ENCODE measurements at places on chromosomes 6 and 20. TPM values are rescaled to one million over a fixed set of nuclear protein-coding genes. Genes with fewer than 3 reads are reported as not detected.

Gene ZNF451
- polyA plus RNA-seq: 23.9 TPM

Gene MRPS18B
- 51.5 TPM for polyA plus RNA-seq

Gene KCNQ2
- polyA plus RNA-seq: 2.9 TPM

Gene PREX1
- polyA plus RNA-seq: 16.5 TPM

Gene HTR1E
- not detected for polyA plus RNA-seq

Gene MMP24
- polyA plus RNA-seq: 0.43 TPM

Gene BEND3
- 3.0 TPM for polyA plus RNA-seq

Gene LINC00237
- polyA plus RNA-seq: 0.38 TPM

Gene GNAS-AS1
- not detected for polyA plus RNA-seq

Gene NKAIN2
- polyA plus RNA-seq: 7.4 TPM

Gene OPRL1
- polyA plus RNA-seq: not detected

Gene EPM2A
- 15.8 TPM for polyA plus RNA-seq

Gene ZNF341
- polyA plus RNA-seq: 2.5 TPM

Gene CCHCR1
- 17.1 TPM for polyA plus RNA-seq

Gene SPEF1
- polyA plus RNA-seq: not detected

GRCh38 chr20:38152621-38153221 is 12.3 kb downstream of the TGM2 start:
- DNase-seq: no peak

GRCh38 chr6:69914015-69914485 is 47.7 kb downstream of the COL19A1 start:
- DNase-seq: peak; percentile 24

DNA sequence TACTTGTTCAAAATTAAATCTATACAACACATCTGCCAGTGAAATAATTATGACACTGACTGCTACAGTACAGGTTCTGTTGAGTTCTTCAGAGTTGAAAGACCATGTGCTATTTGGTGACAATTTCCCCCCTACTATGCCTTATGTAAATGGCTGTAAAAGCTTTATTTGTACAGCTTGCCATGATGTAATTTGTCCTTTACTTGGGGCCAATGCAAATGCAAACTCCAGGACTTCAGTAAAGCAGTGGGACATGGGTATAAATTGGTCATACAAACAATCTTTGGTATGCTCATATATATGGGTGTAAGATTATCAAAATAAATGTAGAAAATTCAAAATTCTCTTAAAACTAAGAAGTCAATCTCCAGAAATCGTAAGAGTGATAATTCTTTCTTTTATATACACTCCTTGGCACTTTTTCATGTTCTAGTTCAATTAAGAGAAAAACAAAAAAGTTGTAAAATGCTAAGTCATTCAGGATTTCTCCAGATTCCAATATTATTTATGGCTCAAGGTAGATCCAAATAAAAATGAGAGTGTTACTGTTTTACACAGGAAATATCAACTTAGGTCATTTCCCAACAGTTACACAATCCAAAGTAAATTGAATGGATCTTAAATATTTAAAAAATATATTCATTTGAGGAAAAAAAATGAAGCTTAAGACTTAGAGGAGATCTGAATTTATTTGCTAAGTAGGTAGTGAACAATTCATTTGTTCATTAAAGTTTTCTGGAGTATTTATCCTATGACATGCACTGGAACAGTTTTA is 1310.5 kb upstream of the CITED2 start:
- DNase-seq: no peak

DNA sequence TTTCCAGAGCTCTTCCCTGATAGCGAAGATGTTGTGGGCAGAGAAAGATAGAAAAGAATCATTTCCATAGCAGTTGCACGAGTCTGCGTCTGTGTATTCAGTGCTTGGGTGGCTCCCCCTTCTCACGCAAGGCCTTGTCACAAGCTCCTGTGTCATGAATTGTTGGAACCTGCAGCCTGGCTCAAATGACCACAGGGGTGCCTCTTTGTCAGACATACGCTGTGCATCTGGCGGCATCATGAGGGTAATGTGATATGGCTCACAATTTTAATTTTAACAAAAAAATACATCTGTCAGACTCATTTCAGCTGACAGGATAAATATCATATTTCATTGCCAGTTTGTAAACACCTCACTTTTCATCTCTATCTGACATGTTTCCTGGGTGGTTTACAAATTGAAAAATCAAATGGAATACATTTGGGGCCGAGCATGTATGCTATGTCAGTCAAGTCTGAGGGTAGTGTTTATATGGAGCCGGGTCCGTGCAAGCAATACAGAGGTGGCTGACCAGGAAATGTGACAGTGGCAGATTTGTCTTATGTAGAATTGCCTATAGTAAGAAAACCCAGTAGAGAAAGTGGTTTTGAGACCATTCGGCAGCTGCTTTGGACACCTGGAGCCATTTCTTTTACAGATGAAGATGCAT is 90.9 kb downstream of the CAP2 start:
- no peak for DNase-seq

DNA sequence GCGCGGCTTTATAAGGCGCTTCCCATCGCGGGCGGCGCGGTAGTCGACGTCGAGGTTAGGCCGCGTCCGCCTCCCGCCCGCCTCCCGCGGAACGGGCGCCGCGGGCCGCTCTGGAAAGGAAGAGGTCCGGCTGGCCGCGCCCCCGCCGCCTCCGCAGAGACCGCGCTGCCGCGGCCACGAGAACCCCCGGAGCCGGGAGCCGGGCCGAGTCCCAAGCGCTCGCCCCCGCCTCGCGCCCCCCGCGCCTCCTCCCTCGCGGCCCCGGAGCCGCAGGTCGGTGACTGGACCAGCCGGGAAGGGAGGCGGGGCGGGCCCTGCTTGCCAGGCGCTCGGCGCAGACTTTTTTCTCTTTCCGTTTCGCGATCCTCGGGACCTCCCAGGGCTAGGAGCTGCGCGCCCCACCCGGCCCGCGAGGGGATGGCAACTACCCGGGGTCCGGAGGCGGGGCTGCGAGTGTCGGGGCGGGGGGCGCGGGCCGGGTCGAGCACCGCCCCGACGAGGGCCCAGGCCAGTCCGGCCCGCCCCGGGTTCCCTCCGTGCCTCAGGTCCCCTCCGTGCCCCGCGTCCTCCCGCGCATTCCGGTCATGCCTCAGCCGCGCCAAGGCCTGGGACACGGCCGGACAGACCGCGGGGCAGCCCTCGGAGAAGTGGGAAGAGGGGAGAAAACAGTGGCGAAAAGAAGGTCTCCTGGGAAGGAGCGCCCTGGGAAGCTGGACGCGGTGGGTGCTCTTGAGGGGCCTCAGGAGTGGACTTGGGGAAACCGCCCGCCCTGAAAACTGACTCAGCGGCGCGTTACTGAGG is 417 bp upstream of the PXDC1 start:
- peak; percentile 84 for DNase-seq

DNA sequence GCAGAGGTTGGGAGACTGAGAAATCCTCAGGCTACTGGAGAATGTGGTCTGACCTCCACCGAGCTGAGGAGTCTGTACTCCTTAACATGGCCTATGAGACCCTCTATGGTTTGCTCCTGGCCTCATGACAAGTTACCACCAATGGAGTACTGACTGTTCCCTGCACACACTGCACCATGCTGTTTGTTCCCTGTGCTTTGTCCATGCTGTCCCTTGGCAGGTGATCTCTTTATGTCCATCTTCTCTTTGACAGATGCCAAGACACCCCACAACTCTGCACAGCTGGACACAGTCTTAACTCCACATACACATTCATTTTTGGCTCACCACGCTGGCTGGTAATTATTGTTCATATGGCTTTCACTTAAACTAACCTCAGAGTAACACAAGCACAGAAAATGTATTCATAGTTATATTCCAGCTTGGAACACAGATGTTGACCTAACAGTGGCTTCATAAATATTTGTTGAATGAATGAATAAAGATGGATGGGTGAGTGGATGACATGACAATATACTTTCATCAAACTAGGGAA is 258.0 kb downstream of the ATXN1 start:
- no peak for DNase-seq

- no peak for DNase-seq
These were observed 58.0 kb upstream of the MPC1 start for GRCh38 chr6:166440729-166441128.

- no peak for DNase-seq
These were observed 1.3 kb downstream of the PDYN start for GRCh38 chr20:1992359-1993110.

GRCh38 chr20:10508060-10508459 is 73.0 kb downstream of the SLX4IP start:
- DNase-seq: no peak

GRCh38 chr6:147604373-147604772 is 95.9 kb downstream of the SAMD5 start:
- DNase-seq: no peak

- DNase-seq: peak; percentile 89
These were observed 42.5 kb downstream of the EIF2S2 start for GRCh38 chr20:34069341-34070078.

DNA sequence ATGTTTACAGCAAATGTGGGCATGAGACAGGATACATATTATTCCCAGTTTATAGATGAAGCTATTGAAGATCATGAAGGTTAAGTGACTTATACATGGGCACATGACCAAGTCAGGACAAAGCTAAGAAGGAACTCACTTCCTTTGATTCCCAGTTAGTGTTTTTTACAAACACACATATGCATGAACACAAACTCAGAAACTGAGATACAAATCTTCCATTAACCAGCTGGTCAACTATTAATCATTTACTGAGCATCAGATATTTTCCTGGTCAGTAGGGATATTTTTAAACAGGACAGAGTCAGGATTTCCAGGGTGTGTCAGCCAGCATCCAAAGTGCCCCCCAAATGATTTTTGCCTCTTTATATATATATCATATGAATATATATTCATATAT is 222.2 kb downstream of the OGFRL1 start:
- DNase-seq: no peak

DNA sequence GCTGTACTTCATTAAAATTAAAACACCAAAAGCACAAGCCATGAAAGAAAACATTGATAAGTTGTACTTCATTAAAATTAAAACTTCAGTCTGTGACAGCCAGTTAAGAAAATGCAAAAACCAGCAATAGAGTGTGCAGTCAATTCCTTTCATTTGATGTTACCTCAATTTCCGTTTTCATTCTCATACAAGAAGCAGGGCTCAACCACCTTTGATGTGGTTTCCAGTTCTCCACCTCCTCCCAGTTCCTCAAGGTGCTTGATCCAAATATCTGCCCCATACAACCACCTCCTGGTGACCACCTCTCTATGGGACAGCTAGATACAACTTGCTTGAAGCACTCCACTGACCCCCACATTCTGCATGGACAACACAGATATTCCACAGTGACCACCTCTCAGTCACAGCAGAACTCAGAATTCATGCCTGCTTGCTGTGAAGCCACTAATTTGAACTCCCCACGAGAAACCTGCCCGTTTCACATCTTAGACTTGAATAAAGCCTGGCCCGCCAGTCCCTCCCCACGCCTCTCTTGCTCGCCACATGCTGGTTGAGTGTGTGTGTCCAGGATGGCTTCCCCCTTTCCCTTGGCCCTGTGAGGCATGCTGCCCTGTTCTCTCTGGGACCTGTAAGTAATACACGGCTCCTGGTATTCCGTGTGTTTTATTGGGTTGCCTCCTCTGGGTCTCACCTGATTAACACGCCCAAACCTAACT is 66.1 kb downstream of the FAM50B start:
- DNase-seq: no peak

DNA sequence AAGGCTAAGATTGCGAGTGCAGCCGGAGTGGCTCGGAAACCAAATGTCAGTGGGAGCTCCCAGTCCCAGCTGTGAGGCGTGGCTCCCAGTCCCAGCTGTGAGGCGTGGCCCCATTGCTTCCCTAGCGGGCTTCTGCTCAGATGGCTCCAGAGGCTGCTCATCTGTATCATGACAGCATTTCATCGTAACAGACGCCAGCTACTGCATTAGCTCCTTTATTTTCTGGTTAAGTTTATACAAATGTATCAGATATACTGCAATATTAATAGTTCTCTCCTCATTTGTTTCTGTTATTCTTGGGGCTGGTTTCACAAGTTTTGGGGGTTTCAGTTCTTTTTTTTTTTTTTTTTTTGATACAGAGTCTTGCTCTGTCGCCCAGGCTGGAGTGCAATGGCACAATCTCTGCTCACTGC is 34.7 kb upstream of the TBXT start:
- DNase-seq: peak; percentile 36

DNA sequence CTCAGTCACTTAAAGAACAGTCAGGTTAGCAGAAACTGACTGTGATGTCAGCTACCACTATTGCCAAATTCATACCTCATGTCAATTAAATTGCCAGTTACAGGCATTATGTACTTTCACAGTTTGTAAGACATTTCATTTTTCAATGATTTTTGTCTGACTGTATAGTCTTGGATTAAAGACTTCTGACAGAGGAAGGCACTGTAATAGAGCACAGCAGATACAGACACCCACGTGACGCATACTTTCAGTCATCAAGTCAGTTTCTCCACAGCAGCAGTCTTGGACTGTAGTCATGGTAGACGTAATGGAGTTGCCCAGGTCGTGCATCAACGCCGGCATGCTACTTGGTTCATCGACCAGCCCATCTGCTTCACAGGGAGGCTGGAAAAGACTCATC is 29.5 kb upstream of the ELOVL5 start:
- DNase-seq: no peak

- DNase-seq: no peak
These were observed 29.1 kb upstream of the YWHAB start for GRCh38 chr20:44856442-44856841.

- no peak for DNase-seq
These were observed 158.7 kb downstream of the SCML4 start for GRCh38 chr6:107665382-107665781.

Measured in muscle of arm (tissue), 14 donors.